ENCODE measurements at places on chromosomes 13 and 19.

GRCh38 chr13:21846605-21847004 lies 175.7 kb downstream of the FGF9 start:
- no peak for DNase-seq

- DNase-seq: peak; percentile 96
Observed at GRCh38 chr19:869245-870177, 10.0 kb downstream of the CFD start.

DNA sequence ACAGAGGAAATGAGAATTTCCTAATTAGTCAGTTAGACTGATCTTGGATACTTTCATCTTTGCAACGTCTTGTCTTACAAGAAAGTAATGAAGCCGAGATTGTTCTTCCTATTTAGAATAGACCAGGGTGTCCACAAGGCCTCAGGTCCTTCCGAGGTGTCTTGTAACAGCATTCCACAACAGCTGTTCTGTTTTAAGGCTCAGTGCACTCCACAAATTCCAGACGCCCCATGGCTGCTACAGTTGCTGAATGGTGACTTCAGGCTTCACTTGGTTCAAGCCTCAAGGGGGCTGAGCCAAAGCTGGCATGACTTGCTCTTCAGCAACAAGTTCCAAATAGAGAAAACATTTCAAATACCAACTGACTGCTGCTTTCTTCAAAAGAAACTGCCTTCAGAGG lies 143.4 kb downstream of the SHISA2 start:
- DNase-seq: no peak

DNA sequence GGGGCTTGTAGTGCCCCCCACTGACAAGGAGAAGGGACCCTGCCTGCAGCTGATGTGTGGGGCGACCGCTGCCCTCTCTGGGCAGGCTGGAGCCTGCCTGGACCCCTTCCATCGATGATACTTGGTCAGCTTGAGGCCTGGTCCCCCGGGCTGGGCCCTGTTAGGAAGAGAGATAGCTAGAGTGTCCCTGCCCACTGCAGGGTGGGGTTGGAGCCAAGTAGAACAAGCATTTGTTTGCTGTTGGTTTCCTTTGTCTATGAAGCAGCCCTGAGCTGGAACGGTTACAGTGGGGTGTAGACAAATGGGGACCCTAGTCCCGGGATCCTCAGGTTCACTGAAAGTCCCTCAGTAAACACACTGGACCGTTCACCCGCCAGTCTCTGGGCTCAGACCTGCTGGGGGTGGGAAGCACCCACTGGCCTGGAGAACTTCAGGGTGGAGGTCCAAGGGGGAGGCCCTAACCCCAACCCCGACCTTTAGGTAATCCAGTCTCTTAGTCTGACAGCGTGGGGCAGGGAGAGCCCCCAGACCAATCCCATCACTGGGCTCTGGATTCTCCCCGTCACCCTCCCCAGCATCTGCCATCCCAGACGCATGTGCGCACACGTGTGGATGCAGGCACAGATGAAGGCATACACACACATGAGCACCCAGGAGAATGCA lies 204.8 kb upstream of the ZNF536 start:
- DNase-seq: no peak

DNA sequence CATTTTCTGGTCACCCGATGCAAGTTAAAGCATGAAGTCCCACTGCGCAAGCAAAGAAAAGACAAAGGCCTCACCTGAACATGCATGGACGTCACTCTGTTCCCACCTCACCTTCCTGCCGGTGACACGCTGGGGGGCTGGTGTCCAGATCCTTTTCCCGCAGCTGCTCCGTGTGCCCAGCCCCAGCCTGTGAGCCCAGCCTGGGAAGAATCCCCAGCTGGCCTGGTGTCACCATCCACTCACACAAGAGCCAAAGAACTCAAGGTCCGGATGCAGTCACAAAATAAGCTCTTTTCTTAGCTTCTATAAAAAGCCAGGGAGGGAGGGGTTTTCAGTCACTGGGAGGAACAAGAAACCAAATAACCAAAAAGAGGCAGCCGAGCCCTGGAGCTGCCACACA lies 249.9 kb downstream of the COL4A1 start:
- DNase-seq: no peak

DNA sequence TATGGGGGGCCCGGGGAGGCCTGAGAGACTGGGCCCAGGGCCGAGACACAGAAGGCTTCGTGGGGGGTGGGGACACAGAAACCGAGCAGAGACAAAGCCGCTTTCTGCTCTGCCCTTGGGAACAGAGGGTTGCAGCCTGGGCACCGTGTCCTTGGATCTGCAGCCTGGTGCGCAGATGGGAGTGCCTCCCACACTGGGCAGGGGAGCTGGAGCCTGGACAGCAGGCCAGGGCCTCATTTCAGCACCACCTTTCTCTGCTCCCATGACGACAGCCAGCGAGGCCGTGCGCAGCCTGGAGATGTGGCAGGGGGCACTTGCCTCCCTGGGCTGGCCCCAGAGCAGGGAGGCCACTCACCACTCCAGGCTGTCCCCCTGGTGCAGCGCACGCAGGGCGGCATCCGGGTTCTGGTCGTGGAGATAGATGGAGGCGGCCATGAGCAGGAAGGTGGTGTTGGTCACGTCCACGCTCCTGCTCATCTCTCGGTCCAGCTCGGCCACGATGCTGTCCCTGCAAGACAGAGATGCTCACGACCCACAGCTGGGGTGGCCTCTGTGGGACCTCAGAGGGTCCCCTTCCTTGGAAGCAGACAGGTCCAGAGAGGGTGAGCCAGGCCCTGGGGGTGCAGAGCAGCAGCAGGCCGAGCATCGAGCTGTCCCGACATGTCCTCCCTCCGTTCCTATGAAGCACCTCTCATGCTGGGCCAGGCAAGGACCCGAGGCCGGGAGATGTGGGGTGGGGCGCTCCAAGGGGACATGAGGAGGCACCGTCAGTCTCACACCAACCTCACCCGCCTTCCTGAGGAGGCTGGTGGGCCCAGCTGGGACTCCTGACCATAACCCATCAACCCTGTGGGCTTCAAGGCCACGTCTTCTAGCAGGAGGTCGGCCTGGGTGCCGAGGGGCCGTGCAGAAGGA lies 10.9 kb upstream of the CERS1 start:
- no peak for DNase-seq

DNA sequence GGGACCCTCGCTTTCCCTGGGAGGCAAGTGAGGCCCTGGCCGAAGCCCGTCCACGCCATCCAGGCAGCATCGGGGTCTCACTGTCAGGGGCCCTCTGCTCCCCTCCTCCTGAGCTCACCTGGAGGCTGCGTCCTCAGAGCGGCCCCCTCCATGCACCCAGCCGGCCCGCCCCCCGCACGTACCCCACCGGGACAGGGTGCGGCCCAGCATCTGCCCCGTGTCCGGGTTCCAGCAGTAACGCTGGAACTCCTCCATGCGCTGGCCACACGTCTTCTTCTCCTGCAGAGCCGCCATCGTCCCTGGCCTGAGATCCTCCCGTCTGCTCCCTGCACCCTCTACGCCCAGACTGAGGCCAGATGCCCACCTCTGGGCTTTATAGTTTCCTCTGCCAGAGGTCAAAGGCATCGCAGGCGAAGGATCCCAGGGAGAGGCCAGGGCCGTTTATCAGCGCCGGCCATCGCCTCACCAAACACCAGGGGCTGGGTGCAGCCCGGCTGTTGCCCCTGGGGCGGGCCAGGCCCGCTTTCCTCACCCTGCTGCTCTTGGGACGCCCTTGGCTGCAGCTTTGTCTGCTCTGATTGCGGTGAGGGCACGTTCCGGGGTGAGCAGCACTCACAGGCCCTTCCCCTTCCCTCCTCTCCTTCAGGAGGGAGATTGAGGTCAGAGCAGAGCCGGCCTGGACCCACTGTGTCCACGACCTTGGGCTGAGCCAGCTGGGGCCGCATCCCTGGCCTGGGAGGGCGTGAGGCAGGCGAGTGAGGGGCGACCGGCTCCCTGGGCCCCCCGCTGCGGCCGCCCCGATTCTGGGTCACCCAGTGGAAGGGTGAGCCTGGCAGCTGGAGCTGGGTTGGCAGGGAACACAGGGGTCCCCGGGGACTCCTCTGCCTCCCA lies at the start of gene ATP4B:
Gene ATP4B, minus strand, starts transcription at position 348 of the 891 bp plus-strand sequence. Its CDS starts 54 bp downstream, at position 294.
- DNase-seq: no peak

GRCh38 chr13:114102521-114103288 lies 29.7 kb downstream of the RASA3 start:
- DNase-seq: no peak

DNA sequence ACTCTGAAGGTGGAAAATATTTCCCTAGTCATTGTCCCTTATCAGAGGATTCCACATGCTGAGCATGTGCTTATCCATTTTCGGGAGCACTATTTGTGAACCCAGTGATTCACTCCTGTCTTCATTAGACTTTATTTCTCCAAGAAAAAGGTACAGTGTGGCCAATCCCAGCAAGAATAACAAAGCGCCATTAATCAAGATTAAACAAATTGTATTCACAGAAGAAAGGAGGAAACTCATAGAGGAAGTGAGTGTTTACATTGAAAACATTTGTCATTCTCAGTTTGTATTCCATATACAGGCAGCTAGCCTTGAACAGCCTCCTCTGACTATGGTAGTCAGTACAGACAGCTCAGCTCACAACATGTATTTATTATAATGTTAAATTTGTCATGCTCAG lies 1669.9 kb upstream of the SPRY2 start:
- peak; percentile 19 for DNase-seq

DNA sequence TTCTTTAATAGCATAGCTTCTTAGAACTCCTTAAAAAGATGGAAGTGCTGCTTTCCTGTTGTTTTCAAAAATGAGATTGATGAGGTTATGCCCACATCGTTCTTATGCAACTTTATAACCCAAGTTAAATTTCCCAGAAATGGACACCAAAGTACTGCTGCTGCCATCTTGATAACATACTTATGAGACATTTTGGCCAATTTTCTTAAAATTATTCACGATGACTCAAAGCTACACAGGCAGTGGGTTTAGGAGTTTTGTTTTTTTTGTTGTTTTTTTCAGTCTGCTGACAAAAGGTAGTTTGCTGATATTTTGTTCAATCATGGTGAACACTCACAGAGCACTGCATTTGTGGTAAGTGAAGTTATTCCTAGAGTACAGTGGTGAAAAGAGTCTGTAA lies 54.9 kb upstream of the RFC3 start:
- DNase-seq: peak; percentile 46

DNA sequence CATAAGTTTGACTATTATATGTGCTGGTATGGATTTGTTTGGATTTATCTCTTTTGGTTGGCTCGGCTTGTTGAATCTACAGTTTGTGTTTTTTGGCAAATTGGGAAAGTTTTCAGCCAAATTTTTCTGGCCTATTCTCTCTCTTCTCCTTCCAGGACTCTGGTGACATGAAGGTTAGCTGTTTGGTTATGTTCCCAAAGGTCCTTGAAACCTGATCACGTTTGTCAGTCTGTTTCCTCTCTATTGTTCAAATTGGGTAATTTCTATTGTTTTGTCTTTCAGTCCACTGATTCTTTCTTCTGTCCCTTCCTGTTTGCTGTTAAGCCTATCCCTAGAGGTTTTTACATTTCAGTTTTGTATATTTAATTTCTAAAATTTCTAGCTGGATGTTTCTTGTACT lies 81.5 kb upstream of the SHISA2 start:
- no peak for DNase-seq

DNA sequence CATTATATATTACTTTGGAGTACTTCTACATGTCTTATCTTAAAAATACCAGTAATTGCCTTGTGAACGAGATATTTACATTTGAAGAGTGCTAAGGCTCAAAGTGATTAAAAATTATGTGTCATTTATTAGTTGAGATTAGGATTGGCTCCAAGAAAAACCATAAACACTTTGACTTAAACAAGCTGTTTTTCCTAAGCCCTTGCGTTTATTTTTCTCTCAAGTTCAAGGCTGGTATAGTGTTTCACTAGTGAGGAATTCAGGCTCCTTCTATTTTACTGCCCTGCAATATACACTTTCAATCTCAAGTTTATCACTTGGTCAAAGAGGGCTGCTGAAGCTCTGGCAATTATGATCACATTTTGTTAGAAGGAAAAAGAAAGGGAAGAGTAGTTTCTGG lies 49.9 kb downstream of the UFM1 start:
- DNase-seq: no peak

- DNase-seq: no peak
Observed at GRCh38 chr19:43105496-43105895, 23.0 kb upstream of the PSG2 start.

DNA sequence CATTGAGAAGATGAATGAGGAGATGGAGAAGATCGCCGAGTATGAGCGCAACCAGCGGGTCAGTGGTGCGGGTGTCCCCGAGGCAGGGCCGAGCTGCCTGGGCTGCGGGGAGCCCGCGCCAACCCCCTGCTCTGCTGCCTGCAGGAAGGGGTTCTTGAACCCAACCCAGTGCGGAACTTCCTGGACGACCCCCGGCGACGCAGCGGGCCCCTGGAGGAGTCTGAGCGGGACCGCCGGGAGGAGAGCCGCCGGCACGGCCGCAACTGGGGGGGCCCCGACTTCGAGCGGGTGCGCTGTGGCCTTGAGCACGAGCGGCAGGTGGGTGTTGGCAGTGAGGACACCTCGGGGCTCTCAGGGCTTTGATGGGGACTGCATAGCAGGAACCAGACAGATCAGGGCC lies 8.3 kb downstream of the CCDC9 start:
- no peak for DNase-seq

DNA sequence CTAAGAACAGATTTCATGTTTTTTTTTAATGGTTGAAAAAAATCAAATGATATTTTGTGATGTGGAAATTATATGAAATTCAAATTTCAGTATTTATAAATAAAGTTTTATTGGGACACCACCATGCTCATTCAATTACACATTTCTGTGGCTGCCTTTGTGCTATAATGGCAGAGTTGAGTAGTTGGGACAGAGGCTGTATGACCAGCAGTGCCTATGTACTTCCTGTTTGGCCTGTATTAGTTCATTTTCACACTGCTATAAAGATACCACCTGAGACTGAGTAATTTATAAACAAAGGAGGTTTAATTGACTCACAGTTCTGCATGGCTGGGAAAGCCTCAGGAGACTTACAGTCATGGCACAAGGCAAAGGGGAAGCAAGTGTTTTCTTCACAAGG lies 33.6 kb downstream of the AKAP11 start:
- DNase-seq: no peak

DNA sequence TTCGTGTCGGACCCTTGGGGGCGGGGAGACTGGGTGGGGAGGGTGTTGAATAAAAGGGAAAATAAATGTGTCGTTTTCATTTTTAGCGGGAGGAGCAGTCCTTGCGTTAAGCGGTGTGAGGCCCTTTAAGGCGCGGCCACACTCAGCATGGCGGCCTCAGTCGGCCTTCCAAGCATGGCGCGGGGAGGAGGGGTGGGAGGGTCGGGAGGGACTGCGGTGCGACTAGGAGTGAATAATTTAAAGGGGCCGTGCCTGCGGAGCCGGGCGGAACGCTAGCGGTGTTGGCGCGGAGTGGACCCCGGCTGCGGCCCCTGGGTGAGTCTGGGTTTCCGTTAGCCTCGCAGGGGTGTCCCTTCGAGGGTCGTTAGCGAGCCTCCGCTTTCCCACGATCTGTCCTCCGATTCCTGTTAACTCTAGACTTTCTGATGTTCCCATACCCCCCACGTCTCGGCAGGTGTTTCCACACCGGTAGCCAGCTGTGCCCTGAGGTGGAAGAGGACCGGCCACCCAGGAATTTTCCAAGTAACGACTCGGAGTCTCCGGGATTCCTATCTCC lies 1.5 kb upstream of the PNPLA6 start:
- peak; percentile 93 for DNase-seq
